ENCODE measurements at places on chromosomes 16 and 17.
A peak's percentile ranks its signal among the peaks of the same experiment; 100 is the strongest.

GRCh38 chr16:2736476-2737237, 15.8 kb upstream of the SRRM2 start:
- DNase-seq = no peak

DNA sequence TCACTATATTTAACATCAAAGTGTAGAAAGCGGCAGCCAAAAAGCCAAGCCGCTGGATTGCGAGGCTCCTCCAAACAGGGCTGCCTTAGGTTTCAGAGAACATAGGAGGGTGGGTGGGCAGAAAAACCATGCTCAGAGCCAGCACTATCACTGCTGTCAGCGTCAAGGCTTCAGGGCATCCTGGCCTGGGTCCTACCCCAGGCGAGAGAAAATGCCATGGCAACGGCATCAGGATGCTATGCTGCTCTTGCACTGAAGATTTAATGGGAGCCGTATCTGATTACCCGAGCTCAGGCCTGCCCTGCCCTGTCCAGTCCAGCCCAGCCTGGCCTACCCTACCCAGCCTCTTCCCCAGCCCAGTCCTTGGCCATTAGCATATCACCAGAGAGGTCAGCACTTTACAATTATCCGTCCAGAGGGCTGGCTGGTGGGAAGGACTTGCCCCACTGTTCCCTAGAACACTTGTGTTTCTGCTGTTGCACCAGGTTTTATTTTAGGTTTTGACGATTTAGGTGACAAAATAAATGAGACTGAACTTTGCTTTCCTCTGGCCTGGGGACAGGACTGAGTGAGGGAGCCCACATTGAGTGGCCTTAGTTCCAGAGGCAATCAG, 61.1 kb downstream of the TOM1L2 start:
- no peak for DNase-seq

GRCh38 chr17:81076141-81076679, 41.3 kb downstream of the BAIAP2 start:
- DNase-seq = peak; percentile 69

- no peak for DNase-seq
Observed at GRCh38 chr16:58652741-58653140, 23.1 kb upstream of the CNOT1 start.

- no peak for DNase-seq
Observed at GRCh38 chr17:82202981-82203380, 9.7 kb downstream of the CCDC57 start.

- DNase-seq = no peak
Observed at GRCh38 chr17:11944587-11944986, 52.7 kb downstream of the ZNF18 start.

DNA sequence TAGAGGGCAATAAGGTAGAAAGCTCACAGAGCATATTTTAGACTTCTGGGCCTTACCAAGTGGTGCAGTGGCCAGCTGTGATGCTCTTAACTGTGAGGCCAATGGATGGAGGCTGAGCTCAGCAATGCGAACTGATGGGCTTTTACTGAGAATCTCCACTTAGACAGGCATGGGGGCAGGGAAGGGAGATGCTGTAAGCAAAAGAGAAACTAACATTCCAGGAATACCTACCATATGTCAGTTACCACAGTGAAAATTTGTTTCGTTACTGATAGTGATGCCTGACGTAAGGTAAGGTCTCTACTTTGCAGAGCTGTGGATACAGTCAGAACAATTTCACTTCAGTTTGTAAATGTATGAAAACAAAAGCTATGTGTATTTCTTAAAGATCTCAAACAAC, 250.6 kb upstream of the ZFHX3 start:
- no peak for DNase-seq

DNA sequence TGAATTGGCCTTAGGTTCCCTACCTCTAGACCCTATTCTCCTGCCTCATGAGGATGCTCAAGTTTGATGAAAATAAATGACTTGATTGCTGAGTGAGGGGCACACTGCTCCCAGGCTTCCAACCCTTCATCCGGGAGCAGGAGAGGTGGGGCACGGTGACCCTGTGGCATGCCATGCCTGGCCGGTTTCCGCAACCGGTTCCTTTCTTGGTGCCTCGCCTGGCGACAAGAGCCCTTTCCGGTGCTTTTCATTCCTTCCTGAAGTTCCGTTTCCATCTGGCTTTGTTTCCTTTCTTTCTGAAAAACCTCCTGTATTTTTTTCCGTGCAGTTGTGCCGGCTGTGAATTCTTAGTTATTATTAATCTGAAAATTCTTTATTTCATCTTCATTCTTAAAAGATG, 27.7 kb downstream of the CRAMP1 start:
- no peak for DNase-seq

DNA sequence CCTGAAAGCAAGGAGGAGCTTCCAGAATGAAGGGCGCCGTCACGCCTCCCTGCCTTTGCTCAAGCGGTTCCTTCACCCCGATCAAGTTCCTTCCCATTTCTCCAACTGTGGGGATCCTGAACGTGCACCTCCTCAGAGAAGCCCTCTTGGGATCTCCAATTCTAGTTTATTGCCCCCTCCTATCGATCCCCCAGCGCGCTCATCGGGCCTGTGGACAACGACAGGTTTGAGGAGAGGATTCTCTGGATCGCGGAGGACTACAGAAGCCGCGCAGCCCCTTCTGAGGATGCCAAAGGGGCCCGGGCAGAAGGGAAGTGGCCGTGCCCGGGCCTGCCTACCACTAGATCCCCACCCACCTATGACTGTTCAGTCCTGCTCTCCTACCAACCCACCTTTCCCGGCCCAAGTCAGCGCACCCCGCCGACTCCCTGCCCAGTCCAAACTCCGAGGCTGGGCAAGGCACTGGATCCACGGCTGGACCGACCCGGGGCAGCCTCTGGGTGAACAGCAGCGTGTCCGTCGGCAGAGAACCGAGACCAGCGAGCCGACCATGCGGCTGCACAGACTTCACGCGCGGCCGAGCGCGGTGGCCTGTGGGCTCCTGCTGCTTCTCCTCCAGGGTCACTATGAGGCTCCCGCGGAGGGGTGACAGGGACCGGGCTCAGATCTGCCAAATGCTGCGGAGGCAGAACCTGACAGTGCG, 12.8 kb upstream of the CES3 start:
- DNase-seq = no peak

GRCh38 chr17:18186627-18186982, 3.0 kb downstream of the ALKBH5 start:
- peak; percentile 65 for DNase-seq

DNA sequence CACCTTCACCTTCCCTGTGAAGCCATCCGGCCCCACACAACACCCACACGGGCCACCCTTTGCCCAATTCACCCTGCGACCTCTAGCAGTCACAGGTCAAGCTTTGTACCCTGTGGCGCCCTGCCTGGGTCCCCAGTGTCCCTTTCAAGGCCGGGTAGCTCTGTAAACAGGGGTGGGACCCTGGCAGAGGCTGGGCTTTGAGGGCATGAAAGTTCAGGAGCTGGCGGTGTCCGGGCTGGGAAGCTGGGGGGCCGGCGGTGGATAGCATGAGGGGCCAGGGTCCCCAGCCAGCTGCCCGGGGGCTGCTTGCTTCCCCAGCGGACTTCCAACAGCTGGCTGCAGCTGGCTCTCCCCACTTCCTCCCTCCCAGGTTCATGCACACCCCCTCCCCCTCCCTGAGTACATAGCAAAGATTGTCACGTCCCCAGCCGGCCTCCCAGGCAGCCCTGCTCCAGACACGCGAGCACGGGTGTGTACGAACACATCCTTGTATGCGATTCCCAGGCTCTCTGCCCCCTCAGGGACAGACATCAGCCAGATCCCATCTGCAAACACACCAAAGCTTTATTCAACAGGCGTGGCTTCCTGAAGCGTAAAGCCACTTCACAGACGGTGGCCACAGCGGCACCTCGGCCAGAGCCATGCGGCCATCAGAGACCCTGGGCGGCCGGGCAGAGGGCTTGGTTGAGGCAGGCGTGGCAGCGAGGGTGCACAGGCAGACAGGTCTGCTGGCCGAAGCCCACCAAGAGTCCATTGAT, 8.2 kb downstream of the NTHL1 start:
- peak; percentile 96 for DNase-seq
